ENCODE measurements at places on chromosomes 4 and X. TPM values are rescaled to one million over a fixed set of nuclear protein-coding genes. Genes with fewer than 3 reads are reported as not detected.

ADH6 gene
- not detected for total RNA-seq

GLUD2 gene
- 0.31 TPM for total RNA-seq

- no peaks in the 10 kb centered on the region for H3K36me3 ChIP-seq
- no peak overlapping the region for H3K4me3 ChIP-seq
- no peaks in the 10 kb centered on the region for H3K4me1 ChIP-seq
- H3K27me3 ChIP-seq = peaks cover 37% of the 10 kb centered on the region
- H3K27ac ChIP-seq = no peak overlapping the region
These were observed 14.5 kb downstream of the CDS1 start for GRCh38 chr4:84597450-84597849.

DNA sequence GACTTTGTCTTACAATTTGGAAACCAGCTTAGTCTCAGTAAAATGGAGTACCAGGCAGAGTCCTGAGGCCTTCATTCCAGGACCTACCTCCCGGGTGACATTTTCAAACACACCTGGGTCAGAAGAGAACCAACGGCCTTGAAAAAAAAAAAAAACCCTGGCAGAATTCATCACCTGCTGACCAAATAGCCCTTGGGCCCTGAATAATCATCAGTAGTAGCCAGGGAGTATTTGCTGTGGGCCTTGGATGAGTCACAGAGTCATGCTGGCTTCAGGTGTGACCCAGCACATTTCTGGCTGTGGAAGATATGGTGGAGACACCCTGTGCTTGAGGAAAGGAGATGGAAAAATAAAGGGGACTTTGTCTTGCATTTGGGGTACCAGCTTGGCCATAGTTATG, 92.2 kb downstream of the LPAR4 start:
- H3K36me3 ChIP-seq = no peaks in the 10 kb centered on the region
- H3K27me3 ChIP-seq = no peaks in the 10 kb centered on the region
- H3K27ac ChIP-seq = no peak overlapping the region
- no peak for DNase-seq

DNA sequence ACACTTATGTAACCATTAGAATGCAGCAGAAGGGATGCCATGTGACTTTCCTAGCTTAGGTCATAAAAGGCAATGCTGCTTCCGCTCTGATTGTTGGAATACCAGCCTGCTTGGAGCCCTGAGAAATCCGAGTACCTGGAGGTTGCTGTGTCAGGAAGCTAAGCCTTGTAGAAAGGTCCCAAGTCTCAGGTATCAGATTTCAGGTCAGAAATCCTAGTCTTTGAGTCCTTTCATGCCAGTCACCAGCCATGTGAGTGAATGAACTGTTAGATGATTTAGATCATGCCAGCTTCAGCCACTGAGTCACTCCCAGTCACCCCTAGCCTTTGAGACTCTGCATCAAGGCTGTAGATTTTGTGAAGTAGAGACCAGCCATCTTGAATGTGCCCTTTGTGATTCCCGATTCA, 23.5 kb downstream of the RAP1GDS1 start:
- DNase-seq = no peak
- peaks cover 8% of the 10 kb centered on the region for H3K36me3 ChIP-seq
- H3K27me3 ChIP-seq = no peaks in the 10 kb centered on the region
- H3K27ac ChIP-seq = peak overlapping the region; percentile 14
- peaks cover 18% of the 10 kb centered on the region for H3K4me1 ChIP-seq
- H3K4me3 ChIP-seq = no peak overlapping the region

DNA sequence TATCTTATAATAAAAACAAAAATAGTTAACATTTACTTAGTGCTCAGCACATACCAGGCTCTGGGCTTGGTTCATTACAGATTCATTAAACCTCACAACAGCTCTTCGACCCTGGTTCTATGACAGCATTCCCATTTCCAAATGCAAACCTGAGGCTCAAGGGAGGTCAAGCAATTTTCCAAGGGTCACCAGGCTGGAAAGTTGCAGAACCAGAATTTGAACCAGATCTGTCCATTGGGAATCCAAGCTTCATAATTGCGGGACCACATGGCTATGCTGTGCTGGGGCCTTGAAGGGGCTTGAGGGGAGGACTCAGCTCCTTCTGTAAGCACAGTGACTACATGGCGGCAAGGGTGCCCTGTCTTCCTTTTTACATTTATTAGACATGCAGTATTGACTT, 197.3 kb upstream of the LNX1 start:
- H3K4me1 ChIP-seq = peaks cover 2% of the 10 kb centered on the region
- H3K27ac ChIP-seq = no peak overlapping the region
- no peak for DNase-seq
- no peaks in the 10 kb centered on the region for H3K27me3 ChIP-seq
- H3K36me3 ChIP-seq = no peaks in the 10 kb centered on the region

- no peaks in the 10 kb centered on the region for H3K36me3 ChIP-seq
- peaks cover 9% of the 10 kb centered on the region for H3K27me3 ChIP-seq
- no peak overlapping the region for H3K27ac ChIP-seq
- H3K4me1 ChIP-seq = peaks cover 3% of the 10 kb centered on the region
- H3K4me3 ChIP-seq = no peak overlapping the region
These were observed 92.7 kb upstream of the TRIM2 start for GRCh38 chr4:153111426-153112040.

- DNase-seq = no peak
- H3K36me3 ChIP-seq = no peaks in the 10 kb centered on the region
- H3K27ac ChIP-seq = no peak overlapping the region
- no peaks in the 10 kb centered on the region for H3K27me3 ChIP-seq
These were observed 543.9 kb upstream of the MAGEB2 start for GRCh38 chrX:29671421-29671820.
